Natural killer cell (primary cell): ENCODE measurements at places on chromosomes 1 and 21. TPM values are rescaled to one million over a fixed set of nuclear protein-coding genes. Genes with fewer than 3 reads are reported as not detected.

DNA sequence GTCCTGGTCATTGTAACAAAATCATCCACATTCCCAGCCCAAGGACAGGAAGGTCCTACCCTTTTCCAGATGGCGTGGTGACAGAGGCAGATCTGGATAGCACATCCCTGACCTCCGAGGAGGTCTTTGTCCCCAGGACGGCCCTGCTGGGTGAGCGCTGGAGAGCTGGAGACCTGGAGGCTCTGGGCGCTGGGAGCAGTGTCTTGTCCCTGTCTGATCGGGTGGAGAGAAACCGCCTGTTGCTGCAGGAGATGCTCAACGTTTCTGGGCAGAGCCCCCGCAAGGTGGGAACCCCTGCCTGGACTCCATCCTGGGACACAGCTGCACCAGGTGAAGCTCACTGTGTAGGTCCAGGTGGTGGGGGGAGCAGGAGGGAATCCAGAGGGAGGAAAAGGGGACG is 4.1 kb downstream of the KIAA1614 start:
- H3K27ac ChIP-seq, result no peak overlapping the region
- peaks cover 4% of the 10 kb centered on the region for H3K27me3 ChIP-seq
- H3K36me3 ChIP-seq, result no peaks in the 10 kb centered on the region
- H3K4me1 ChIP-seq, result peaks cover 6% of the 10 kb centered on the region
- no peak for DNase-seq

- H3K36me3 ChIP-seq, result no peaks in the 10 kb centered on the region
- no peak overlapping the region for H3K4me3 ChIP-seq
- H3K4me1 ChIP-seq, result no peaks in the 10 kb centered on the region
These were observed 37.1 kb downstream of the SNX7 start for GRCh38 chr1:98698625-98699024.

The IGSF9 gene
- total RNA-seq, result not detected

The ATAD3C gene
- total RNA-seq, result 1.5 TPM

The SLAMF9 gene
- total RNA-seq, result not detected

The GNAT2 gene
- total RNA-seq, result not detected
